NCI-H82 (cell line): ENCODE measurements at places on chromosomes 4 and X.

DNA sequence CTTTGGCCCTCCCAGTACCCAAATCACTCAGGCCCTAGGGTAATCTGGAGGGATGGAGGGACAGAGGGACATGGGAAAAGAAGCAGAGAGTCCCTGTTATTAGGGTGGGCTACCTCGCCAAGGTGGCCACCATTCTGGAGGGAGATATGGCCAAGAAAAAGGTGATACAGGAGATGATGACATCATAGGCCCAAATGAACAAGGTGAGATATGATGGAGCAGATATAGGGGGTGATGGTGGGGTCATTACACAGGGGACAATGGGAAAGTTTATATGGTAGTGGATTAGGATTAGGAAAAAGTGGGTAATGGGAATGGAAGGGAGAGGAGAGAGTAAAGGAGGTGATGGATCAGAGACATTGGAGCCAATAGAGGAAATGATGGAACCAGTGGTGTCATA, 12.9 kb upstream of the SYP start:
- DNase-seq = no peak

GRCh38 chr4:188781655-188782054, 642.4 kb downstream of the TRIML1 start:
- DNase-seq = no peak

- no peak for DNase-seq
These were observed 1057.8 kb downstream of the DMD start for GRCh38 chrX:32153585-32153984.

DNA sequence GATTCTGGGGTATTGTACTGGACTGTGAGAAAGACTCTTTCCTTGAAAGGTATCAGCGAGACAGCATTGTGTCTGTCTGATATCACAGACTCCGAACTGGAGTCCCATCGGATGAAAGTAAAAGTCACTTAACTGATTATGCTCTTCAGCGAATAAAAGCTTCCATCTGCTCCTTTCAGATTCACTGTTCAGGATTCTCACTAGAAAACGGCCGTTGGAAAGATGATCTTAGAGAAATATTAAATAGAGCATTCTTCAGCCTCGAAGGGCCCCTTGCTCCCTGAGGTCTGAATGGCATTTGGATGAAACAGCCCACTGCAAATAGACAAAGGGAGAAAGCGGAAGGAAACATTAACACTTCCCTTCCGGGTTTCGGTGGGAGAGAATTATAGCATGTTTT, 416.2 kb upstream of the PRKX start:
- no peak for DNase-seq

GRCh38 chr4:173282626-173283025, 51.5 kb downstream of the HMGB2 start:
- no peak for DNase-seq

DNA sequence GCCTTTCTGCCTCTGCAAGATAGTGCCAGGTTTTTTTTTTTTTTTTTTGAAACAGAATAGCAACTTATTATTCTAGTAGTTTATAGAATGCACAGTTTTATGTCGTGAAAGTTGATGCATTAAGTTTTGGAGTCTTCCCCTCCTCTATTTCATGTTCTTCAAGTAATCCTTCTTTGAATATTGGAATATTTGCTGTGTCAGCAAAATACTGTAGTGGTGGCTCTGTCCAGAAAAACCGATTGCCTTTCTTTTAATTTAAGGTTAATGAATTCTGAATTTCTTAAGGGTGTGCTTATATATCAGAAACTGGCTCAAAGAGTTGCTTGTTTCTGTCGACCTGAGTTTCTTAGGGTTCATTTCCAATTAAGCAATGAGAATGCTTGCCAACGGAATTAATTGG, 34.8 kb upstream of the TMSB15B start:
- DNase-seq = no peak

- no peak for DNase-seq
These were observed 80.3 kb downstream of the BANK1 start for GRCh38 chr4:101870874-101871273.

- no peak for DNase-seq
These were observed 4.3 kb downstream of the ZXDB start for GRCh38 chrX:57596109-57596508.

DNA sequence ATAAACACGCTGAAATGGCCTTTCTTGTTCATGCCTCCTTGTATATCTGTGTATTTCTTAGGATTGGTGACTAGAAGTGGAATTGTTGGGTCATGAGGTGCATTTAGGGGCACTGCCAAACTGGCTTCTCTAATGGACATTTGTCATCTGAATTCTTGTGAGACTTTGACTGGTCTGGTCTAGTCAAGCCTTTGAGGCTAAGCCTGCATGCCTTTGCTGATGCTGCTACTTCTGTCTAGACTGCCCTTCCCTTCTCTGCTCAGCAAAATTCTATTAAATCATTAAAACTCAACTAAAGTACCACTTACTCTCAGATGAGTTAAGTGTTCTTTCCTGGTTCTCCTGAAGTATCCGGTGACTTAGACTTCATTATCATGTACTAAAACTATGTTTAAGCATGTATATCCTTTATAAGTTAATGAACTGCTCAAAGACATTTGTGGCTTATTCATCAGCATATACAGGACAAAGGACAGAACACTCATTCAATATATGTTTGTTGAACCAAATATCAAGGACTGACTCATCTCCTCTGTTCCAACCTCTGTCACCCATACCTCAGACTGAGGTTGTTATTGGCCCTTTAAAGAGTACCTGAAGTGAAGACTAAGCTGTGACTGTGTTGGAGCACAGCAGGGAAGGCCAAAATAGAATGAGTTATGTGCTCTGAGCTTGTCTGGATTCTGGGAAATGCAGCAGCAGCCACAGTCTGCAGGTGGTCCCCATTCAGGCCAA, 9.0 kb downstream of the TCEAL1 start:
- DNase-seq = no peak

- peak; percentile 7 for DNase-seq
These were observed 192.2 kb downstream of the FGF13 start for GRCh38 chrX:138519296-138519695.

DNA sequence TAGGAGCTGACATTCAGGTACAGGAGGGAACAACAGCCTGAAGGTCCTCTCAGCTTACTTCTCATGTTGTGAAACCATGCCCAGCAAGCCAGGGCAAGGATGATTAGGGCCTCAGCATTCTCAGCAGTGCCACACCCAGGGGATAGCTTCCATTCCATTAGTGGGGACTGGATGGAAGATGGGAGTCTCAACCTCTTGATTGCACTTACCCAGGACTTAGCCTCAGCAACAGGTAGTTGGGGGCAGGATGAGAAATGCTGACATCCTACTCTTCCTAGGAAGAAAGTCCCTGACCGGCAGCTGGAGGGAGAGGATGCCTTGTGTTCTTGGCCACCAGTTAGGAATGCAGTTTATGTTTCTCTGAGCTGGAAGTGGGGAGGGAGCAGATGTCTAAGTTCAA, 8.8 kb upstream of the BEX3 start:
- no peak for DNase-seq

GRCh38 chrX:12440246-12440645, 302.0 kb downstream of the FRMPD4 start:
- no peak for DNase-seq

GRCh38 chr4:87901422-87901992, 68.7 kb downstream of the MEPE start:
- DNase-seq = no peak
